ENCODE measurements at places on chromosomes 1 and 21.
A peak's percentile ranks its signal among the peaks of the same experiment; 100 is the strongest.

DNA sequence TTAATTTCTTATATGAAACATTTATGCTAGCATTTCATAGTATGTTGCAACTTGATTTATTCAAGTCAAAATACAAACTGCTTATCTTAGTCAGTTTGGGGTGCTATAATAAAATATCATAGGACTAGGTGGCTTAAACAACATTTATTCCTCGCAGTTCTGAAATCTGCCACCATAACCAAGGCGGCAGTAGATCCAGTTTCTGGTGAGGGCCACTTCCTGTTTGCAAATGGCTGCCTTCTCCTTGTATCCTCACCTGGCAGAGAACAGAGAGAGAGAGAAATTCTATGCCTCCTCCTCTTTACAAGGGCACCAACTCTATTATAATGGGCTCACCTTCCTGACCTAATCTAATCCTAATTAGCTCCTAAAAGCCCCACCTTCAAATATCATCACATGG is 76.1 kb upstream of the RGS2 start:
- peak; percentile 1 for DNase-seq

GRCh38 chr1:24315391-24315790 is 3.8 kb upstream of the GRHL3 start:
- DNase-seq = no peak

DNA sequence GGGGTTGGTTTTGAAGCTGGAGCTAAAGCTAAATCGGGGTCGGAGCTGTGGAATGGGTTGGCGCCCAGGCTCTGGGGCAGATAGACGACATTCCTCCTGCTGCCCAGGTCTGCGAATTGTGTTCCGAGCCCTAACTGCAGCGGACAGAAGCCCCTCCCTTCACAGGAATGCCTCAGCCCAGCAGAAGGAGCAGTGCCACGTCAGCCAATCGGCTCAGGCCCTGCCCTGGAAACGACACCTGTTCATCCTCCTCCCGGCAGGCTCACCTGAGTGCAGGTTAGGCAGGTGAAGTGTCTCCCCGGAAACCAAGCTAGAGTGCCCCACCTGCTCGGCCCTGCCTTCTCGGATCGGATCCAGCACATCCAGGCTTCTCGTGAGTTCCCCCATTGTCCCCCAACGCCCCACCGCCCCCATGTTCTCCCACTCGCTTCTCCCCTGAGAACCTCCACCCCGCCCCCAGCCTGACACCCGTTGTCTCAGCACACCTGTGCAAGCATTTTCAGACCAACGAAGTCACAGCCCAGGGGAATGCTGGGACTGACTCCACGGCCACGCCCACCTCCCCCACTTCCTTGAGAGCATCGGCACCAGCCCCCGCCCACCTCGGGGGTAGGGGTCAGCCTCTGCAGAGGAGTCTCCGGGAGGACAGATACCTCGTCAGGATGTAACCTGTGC is 775 bp downstream of the TMEM125 start:
- DNase-seq = no peak

GRCh38 chr1:56645677-56646305 is 677 bp downstream of the PRKAA2 start:
- no peak for DNase-seq

- DNase-seq = peak; percentile 7
These were observed 339.9 kb downstream of the NTNG1 start for GRCh38 chr1:107480548-107481415.

DNA sequence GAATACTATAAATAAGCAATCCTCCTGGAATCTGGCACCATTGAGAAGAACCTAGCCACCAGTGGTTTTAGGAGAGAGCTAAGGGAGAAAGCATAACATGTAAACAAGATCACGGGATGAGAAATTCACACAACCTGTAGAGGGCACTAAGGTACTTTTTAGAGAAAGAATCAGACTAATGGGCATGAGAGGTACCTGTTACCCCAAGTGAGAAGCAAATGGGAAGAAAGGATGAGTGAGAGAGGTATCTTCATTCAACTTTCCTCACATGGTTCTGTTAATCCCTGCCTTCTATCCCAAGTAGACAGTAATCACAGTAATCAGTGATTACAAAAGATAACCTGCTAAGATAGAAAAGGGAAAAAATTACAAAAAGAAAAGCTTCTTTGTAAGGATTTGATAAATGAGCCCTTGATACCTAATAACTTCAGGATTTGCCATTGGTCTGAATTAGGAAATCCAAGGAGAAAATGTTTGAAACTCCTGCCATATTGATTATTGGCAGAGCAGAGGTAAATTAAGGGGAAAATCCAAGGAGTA is 251.1 kb upstream of the ADGRL2 start:
- no peak for DNase-seq

- DNase-seq = no peak
These were observed 204.9 kb downstream of the MRPL39 start for GRCh38 chr21:25402134-25402961.

DNA sequence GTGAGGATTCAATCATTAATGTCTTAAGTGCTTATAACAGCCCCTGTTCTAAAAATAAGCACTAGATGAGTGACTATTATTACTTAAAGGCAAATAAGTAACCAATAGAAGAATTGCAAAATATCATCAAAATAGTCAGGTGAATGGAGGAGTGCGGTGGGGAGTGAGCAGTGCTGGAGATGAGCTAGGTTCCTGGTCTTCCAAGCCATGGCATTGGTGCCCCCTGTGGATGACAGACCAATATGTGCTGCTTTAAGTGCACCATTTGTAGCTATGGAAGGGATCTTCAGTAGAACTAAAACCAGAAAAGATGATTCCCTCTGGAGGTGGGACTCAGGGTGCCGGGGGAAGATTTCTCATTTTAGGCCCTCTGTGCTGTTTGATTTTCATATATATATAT is 46.1 kb upstream of the SLC30A1 start:
- peak; percentile 78 for DNase-seq

DNA sequence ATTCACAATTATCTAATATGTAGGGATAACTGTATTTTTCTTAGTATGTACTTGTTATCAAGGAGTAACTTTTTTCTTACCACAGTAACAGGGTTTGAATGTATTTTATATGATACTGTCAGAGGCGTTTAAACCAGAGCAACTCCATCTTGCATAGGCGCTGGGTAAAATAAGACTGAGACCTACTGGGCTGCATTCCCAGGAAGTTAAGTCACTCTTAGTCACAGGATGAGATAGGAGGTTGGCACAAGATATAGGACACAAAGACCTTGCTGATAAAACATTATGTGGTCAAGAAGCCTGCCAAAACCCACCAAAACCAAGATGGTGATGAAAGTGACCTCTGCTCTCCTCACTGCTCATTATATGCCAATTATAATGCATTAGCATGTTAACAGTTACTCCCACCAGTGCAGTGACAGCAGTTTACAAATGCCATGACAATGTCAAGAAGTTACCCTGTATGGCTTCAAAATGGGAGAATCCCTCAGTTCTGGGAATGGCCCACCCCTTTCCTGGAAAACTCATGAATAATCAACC is 64.8 kb downstream of the RPE65 start:
- DNase-seq = no peak

GRCh38 chr1:43875331-43875730 is 58.3 kb upstream of the ARTN start:
- DNase-seq = peak; percentile 73

DNA sequence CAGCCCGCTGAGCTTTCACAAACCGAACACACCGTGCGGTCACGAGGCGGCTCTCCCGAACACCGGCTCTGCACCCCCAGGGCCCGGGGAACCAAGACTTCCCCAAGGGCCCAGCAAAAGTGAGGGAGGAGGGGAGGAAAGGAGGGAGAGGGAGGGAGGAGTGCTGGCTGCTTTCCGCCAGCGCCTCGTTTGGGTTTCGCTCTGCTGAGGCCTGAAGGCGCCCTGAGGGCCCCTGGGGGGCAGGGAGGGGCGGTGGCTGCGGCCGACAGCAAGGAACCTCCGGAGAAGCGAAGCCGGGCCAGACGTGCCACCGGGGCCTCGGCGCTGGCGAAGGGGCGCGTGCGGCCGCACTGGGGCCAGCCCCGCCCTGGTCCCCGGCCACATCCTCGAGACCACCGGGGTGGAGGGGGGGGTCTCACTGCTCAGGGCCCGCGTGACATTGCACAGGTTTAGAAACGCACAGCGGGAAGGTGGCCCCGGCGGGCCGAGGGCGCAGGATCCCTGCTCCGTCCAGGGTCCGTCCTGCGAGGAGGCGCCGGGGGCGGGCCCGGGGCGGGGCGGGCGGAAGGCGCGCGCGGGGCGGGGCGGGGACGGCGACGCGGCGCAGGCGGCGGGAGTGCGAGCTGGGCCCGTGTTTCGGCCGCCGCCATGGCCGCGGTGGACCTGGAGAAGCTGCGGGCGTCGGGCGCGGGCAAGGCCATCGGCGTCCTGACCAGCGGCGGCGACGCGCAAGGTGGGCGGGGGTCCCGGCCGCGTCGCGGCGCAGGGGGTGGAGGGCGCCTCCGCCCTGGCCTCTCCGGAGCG is at the start of gene PFKL:
Gene PFKL (plus strand): TSS at position 596 of the 804 bp plus-strand sequence. CDS start 53 bp downstream, at position 649.
- DNase-seq = peak; percentile 93

DNA sequence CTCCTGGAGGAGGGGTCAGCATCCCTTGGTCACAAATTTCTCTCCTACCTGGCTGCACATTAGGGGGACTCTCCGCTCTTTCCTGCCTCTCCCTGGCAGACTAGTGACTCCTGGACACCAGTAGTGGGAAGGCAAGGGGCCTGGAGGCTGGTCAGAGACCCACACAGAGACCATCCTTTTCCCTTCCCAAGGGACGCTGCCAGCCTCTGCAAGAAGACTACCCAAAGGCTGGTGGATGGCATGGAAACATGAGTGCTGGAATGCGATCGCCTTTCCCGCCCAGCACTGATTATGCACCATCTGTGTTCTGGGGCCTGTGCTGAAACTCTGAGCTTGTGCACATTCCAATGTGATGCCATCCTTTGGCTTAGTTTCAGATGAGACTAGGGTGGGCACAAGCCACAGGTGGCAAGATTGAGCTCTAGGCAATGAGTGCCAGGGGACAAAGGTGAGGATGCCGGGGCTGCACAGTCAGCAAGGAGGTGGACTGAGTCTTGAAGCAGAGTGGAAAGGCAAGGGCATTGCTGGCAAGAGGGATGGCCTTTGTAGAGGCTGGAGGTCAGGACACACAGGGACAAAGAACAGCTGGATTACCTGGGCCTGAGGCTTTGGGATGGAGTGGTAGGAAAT is 12.6 kb upstream of the EPS8L3 start:
- DNase-seq = no peak

DNA sequence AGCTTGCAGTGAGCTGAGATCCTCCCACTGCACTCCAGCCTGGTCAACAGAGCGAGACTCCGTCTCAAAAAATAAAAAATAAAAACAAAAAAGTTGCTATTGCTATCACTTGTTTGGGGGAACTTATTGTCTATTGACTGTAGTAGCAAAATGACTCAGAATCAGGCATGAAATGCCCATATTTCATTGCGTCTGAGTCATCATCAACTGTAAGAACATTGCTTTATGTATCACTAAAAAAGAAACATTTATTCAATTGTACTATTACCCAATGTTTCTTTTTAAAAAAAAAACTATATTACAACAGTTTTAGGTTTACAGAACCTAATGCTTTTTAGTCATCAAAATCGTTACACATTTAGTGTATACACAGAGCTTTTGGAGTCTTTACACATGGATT is 91.0 kb upstream of the FMN2 start:
- peak; percentile 83 for DNase-seq

- no peak for DNase-seq
These were observed 205.3 kb downstream of the TM2D1 start for GRCh38 chr1:61519631-61520030.

- no peak for DNase-seq
These were observed 486.3 kb downstream of the PTBP2 start for GRCh38 chr1:97207868-97208267.

DNA sequence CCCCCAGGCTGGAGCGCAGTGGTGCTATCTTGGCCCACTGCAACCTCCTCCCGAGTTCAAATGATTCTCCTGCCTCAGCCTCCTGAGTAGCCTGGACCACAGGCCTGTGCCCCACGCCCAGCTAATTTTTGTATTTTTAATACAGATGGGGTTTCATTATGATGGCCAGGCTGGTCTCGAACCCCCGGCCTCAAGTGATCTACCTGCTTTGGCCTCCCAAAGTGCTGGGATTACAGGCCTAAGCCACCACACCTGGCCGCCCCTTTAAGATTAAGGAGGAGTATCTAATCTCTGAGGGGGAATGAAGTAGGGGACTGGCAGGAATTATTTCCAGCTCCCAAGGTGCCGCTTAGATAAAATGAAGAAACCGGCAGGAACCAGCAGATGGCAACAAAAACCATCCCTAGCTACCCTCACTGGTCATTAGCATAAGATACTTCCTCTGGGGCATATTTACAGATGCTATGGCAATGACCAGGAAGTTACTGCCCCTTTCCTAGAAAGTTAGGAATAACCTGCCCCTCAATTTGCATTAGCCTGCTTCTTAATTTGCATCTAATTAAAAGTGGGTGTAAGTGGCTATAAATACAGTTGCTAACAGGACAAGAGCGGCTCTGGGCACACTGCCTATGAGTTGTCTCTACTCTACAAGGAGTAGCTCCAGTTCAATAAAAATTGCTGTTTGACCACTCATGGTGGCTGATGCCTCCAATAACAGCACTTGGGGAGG is 7.1 kb upstream of the NSUN4 start:
- DNase-seq = peak; percentile 83
